ENCODE measurements at places on chromosomes 11 and 22.

GRCh38 chr11:12802418-12803085 is 128.3 kb downstream of the TEAD1 start:
- no peak for DNase-seq

- no peak for DNase-seq
Observed at GRCh38 chr11:67384851-67385366, 6.9 kb upstream of the RAD9A start.

- DNase-seq, result no peak
Observed at GRCh38 chr11:31913985-31914384, 102.9 kb upstream of the PAX6 start.

GRCh38 chr11:132217856-132218255 is 847.4 kb downstream of the NTM start:
- no peak for DNase-seq

DNA sequence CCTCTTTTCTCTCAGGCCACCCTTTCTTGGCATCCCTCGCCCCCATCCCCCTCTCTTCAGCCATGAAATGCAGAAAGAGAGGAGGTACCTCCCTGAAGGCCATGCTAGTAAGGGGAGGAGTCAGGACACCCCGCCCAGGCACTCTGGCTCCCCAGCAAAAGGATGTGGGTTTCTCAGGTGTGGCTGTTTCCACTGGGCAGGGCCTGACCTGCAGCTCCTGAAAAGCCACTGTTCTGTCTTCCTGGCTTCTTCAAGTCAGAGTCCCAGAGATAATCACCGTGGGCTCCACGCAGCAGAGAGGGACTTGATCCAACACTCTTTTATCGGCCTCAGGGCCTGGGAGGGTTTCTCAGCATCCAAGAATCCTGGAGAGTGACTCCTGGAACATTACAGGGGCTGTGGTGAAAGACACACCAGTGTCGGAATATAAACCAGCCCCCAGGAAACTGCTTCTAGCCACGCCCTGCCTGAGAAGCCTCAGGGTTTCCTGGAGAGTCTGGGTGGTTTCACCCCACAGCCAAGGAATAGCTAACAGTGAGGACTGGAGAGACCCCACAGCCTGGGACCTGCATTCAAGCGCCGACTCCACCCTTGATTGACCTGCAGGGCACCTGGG is 45.7 kb upstream of the TSPAN18 start:
- DNase-seq, result no peak

DNA sequence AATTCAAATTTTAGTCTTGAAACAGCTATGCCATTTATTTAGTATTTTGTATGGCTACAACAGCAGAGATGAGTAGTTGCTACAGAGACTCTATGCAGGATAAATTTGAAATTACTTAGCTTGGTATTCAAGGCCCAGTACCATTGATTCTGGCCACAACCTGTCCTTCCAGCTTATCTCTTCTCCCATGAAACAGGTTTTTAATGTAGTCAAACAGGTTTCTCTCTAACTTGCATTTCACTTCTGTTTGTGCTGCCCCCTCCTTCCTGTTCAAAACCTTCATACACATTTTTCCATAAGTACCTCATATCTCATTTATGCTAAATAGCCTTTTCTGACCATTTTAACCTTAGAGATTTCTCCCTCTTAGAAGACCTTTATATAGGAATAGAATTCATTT is 3.3 kb downstream of the USP47 start:
- no peak for DNase-seq

DNA sequence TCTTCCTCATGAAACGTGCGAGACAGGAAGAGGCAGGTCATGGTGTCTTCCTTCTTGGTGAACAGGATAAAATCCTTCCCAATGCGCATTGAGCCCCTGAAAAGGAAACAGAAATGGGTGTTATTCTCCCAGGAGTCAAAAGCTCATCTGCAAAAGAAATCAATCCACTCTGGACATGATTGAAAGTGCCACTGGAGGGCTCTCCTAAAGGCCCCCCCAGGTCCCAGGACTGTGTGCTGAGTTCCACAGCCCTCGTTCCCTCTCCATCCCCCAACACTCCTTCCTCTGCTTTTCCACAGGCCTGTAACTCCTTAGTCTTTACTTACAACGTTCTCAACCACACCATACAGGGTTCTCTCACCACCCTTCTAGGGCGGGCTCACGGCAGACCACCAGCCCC is 22.2 kb downstream of the MORC2 start:
- DNase-seq, result no peak

- DNase-seq, result no peak
Observed at GRCh38 chr11:126415669-126416420, 60.4 kb downstream of the ST3GAL4 start.

GRCh38 chr11:75572744-75573143 is 10.7 kb downstream of the SERPINH1 start:
- no peak for DNase-seq

DNA sequence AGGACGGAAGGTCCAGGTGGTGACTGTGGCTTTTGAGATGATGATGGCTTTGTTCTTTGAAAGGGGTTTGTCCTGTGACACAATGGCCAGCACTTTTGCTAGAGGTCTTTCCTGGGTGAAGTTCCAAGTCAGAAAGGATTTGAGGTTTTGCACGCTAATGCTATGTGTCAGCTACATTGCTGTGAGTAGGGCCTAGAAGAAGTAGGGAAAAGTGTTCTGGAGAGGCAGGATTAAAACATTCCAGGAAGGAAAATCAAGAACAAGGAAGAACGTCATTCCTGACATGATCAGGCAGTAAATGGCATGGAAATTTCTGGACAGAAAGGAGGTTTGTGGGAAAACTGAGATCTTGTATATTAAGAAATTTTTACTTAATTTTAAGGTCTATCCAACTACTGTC is 290.7 kb downstream of the NTM start:
- no peak for DNase-seq

DNA sequence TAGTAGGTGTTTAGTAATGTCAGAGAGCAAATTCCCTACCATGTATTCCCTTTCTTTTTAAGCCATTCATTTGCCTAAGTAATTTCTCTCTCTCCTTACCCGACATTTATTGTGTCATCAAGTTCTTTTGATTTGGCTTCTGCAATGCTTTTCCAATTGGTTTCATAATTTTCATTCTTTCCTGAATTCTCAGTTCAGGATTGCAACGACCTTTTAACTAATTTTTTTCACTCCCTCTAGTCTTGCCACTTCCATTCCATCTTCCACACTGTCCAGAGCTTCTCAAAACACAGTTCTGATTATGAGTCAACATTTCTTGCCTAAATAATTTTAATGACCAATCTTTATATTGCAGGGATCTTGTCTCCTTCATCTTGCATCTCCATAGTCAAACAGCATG is 41.2 kb upstream of the RAB30 start:
- no peak for DNase-seq

DNA sequence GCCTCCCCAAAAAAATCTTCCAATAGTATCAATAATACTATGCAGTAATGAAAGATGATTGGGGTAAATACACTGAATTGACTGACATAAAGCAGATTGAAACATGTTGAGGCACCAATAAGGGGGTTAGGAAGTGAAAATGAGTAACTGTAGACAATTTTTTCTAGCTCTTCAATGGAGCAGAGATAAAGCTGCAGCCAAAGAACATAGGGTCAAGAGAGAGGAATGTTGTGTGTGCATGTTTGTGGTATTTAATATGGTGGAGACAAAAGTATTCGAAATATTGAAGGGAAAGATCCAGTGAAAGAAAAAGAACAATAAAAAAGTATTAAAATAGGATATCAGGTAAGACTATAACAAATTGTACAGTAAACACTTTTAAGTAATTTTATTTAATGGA is 450.0 kb upstream of the CCDC179 start:
- DNase-seq, result no peak

GRCh38 chr11:67996622-67997474 is 7.0 kb downstream of the UNC93B1 start:
- no peak for DNase-seq

- DNase-seq, result no peak
Observed at GRCh38 chr22:25754527-25755202, 12.7 kb downstream of the MYO18B start.

DNA sequence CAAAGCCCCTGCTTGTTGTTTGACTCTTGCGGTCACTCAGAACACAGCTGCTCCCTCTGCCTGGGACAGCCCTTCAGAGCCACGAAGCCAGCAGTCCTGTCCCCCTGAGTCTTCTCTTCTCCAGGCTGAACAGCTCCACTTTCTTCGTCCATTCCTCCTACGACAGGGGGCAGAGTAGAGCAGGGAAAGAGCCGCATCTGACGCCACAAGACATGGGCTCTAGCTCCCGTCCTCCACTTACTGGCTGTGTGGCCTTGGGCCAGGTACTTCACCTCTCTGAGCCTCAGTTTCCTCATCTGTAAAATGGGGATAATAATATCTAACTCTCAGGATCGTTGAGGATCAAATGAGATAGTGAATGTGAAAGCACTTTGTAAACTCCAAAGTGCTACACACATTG is 29.9 kb downstream of the CHRDL2 start:
- no peak for DNase-seq

GRCh38 chr11:24005202-24005876 is 491.5 kb upstream of the LUZP2 start:
- DNase-seq, result no peak

- no peak for DNase-seq
Observed at GRCh38 chr22:43733138-43733537, 79.0 kb downstream of the EFCAB6 start.

DNA sequence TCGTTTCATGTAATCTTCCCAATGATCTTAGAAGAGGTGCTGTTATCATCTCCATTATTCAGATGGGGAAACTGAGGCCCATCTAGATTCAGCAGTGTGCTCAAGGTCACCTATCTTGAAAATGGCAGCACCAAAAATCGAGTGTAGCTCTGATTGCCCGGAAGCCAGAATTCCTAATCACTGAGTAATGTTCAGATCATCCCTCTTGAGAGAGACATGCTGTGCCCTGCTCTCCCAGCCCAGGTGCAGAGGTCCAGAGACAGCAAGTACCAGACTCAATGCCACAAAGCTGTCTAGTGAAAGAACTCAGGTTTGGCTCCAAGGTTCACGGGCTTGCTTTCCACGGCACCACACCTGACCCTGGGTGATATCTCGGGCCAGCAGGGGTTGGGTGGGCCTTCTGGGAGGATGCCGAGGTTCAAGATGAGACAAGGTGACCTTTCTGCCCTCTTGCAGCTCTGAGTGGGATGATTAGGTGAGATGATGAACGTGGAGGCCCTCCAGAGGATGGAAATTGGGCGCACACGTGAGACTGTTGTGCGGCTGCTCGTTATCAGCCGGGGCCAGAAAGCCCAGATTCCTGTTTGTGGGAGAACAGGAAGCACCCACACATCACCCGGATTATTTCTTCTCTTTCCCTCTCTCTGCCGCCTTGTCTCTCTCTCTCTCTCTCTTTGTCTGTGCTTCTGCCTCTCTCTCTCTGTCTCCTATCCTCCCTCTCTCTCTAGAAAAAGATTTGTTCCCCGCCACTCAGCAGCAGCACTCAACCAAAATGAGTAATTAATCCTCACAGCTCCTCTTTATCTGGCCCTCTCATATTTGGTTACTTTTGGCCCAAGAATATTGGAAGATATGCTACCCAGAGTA is 19.0 kb upstream of the RASD2 start:
- no peak for DNase-seq

GRCh38 chr11:6571434-6572008 is 31.9 kb downstream of the RRP8 start:
- DNase-seq, result no peak

DNA sequence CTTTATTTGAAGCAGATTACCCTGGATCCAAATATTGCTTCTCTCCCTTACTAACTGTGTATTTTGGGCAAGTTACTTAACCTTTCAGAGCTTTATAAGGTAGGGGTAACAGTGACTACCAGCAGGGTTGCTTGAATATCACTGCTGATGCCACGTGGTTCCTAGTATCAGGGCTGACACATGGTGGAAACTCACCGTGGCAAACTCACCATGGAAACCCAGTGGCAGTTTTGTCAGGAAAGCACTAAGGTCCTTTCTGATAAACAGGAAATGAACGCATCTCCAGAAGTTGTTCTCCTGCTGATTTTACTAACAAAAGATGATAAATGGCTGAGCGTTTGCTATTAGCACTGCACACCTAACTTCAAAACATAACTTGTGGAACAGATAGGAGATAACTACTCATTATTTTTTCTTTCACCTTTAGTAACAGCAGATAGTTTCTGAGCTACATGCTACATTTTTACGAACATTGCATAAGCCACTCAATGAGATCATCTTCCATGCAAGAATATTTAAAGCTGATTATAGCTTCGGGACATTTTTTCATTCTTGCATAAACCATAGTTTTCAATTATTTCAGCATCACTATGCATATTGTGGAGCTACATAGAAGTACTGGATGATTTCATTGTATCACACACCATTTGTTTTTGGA is 59.7 kb upstream of the RAG2 start:
- DNase-seq, result no peak

- no peak for DNase-seq
Observed at GRCh38 chr11:28132548-28132947, 24.4 kb downstream of the METTL15 start.

DNA sequence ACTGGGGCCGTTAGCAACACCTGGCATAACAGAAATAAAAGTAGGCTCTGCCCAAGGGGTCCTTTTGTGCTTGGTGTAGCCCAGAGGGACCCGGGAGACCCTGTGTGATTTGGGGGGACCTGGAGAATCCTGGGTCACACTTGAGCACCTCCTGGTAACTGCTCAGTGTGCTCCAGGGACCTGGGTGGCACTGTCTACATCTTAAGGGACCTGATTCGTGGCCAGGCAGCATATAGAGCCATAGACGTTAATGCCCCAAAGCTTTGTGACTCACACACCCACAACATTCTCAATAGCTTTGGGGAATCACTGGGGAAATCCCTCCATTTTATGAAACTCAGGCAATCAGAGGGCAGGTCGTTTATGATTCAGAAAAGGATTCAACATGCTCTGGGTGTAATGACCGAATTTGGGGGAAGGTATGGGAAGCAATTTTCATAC is 3.6 kb upstream of the IGF2 start:
- DNase-seq, result no peak

DNA sequence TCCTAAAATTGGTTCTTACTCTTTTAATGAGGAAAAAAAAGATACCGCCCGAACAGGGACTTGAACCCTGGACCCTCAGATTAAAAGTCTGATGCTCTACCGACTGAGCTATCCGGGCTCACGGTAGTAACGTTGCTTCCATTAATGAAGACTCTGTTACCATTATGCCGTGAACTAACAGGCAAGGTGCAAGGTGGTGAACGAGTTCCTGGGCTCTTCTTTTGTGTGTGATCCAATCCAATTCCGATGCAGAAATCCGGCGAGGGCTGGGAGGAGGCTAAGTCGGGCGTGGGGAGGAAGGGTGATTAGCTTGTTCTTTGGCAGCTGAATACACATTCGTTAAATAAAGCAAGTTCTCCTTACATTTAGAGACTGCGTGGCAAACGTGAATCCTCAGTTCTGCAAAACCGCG is 49.0 kb downstream of the OR4D9 start:
- no peak for DNase-seq

GRCh38 chr11:35629511-35629910 is 11.3 kb downstream of the FJX1 start:
- DNase-seq, result no peak

GRCh38 chr22:36787204-36787988 is 11.5 kb upstream of the IFT27 start:
- DNase-seq, result no peak

GRCh38 chr11:15171956-15172355 is 57.2 kb downstream of the INSC start:
- no peak for DNase-seq
